ENCODE measurements at places on chromosomes 6 and 20.

- DNase-seq = no peak
These were observed 138.0 kb upstream of the TOP1 start for GRCh38 chr20:40890635-40891034.

- DNase-seq = no peak
These were observed 173.5 kb downstream of the SLC35F1 start for GRCh38 chr6:118080547-118080946.

GRCh38 chr20:62104234-62104789 is 18.0 kb upstream of the LSM14B start:
- DNase-seq = no peak

DNA sequence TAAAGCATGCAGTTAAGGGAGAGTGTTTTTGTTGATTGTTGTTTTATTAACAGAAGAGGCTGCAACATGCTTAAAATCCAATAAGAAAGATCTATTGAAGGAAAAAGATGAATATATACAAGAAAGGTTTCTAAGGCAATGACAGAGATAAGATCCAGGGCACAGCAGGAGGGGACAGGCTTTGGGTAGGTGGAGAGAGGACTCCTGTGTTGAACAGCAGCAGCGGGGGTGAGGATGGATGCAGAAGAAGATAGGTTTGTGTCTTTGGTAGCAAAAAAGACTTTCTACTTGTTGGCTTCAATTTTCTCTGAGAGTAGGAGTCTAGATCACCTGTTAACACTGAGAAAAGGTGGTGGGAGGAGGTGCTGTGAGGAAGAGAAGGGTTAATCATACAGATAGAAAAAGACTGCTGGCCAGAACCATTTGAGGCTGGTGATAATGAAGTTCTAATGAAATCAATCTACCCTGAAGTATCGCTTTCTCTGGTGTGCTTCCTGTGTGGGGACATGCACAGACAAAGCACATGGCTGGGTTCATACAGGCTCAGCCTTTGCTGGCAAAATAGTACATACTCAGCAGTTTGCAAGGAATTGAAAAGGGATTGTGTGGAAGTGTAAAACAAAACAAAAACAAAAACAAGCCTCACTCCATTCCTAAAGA is 17.2 kb upstream of the DST start:
- no peak for DNase-seq

DNA sequence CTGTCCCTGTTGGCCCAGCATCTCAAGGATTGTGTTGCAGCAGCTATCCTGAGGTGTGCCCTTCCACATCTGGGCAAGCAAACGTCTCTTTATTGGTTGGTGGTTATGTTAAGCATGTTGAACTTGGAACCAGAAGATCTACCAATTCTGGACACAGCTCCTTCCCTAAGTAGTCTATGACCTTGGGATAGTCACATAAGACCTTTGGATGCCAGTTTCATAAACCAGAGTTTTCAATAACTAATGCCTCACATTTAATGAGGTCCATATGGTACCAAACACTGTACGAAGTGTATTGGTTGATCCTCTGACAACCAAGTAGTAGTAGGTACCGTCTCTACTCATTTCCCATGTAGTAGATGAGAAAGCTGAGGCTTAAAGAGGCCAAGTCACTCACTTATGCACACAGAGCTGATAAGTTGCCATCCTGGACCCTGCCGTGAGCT is 3.7 kb downstream of the CYP24A1 start:
- DNase-seq = no peak

- no peak for DNase-seq
These were observed 117.0 kb upstream of the OGFRL1 start for GRCh38 chr6:71171497-71172070.

GRCh38 chr6:7159790-7160525 is 52.2 kb downstream of the RREB1 start:
- DNase-seq = no peak

- DNase-seq = no peak
These were observed 104.6 kb downstream of the DTD1 start for GRCh38 chr20:18692447-18692846.

GRCh38 chr6:63615590-63615989 is 20.0 kb upstream of the PHF3 start:
- DNase-seq = no peak

- DNase-seq = no peak
These were observed 30.7 kb downstream of the C6orf163 start for GRCh38 chr6:87375315-87375714.

DNA sequence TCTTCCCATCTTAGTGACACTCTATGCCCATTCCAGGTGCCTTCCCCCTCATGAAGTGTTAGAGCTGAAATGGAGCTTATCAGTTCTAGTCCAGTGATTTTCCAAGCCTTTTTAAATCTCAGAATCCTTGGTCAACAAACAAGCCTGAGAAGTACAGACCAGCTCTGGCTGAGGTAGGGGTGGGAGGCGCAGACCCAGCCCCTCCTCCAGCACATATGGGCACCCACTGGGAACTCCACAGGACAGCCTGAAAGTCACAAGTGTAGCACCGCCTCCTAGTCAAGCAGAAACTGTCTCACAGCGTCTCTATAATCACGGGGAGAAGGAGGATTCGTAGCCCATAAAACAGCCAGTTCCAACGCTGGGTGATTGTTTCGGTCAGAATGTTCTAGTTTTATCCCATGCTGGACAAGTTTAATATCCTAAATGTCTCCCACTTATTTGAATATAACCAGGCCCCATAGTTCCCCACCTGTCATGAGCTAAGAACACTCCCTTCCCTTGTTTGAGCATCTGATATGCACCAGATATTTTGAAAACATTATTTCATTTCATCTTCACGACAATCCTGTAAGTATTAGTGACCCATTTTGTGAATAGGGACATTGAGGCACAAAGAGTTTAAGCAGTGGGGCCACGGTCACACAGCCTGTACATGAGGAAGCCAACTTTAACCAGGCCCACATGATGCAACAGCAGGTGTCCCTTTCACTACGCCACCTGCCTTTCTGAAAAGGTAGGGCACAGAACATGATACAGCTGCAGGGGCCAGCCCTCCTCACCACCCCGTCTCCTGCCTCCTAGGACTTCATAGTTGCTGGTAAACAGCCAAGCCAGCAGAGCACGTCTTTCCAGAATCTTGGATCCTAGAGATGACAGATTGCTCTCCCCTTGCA is 40.1 kb downstream of the TRAF3IP2 start:
- peak; percentile 23 for DNase-seq

DNA sequence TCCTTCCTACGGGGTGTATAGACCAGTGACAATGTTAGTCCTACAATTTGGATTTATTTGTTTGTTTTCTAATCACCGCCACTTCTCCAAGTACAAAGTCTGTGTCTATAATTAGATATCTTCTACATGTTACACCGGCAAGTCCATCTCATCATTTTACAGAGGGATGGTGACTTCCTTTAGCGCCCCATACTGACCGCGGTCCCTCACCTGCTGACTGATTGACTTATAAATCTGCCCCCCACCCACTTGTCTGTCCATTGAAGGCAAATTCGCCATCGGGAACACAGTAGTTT is 8.9 kb upstream of the NR2E1 start:
- no peak for DNase-seq

DNA sequence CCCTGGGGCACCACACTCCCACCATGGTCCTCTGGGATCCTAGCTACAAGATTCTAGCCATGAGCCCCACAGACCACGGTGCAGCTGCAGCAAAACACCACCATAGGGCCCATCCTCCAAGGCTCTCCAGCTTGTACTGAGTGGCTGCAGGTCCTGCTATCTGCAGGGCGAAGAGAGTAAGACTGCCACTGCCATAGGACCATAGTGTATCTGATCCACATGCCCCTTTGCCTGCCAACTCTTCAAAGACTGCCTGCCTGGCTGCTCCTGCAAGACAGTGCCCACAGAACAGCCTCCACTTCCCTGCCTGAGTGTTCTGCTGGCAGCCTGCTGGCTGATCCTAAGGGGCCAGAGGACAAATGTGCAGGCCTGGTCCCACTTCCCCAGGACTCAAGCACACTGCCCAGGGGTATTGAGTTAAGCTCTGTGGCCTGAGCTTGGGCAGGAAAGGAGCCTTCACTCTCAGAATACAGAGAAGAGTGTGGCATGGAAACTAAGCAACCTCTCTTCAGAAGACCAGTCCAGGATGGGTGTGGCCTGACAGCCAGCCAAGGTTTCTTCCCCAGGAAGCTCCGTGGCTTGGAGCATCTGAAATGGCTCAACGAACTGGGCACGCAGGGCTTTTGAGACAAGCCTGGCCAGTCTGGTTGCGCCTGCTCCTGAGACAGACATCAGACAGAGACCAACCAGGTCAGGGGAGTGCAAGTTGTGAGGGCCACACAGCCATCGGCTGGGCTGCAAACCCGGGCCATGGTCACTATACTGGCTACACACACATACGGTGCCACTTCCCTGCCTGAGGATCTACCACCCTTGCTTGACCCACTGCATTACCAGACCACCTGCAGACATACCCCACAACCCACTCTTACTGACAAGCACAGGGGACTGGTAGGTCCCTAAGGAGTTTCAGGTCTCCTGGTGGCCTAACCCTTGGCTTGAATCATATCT is 54.5 kb downstream of the RNGTT start:
- DNase-seq = no peak

GRCh38 chr6:13917141-13917540 is 7.6 kb upstream of the RNF182 start:
- DNase-seq = no peak

DNA sequence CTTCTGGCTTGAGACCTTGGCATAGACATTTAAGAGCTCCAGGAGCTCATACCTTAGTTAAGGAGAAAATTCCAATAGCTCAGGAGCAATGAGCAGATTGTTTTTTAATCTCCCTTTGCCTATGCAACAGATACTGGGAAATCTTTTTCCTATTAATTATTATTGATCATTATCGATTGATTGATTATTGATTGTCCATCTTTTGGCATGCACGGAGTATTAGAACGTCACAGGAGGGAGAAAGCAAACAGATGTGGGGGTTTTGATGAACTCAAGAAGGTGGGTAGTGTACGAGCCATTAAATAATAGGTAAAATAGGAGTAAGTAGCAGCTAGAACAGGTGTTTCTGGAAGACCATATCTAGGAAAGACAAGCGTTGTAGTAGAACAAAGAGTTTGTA is 205.0 kb downstream of the DOK5 start:
- no peak for DNase-seq

DNA sequence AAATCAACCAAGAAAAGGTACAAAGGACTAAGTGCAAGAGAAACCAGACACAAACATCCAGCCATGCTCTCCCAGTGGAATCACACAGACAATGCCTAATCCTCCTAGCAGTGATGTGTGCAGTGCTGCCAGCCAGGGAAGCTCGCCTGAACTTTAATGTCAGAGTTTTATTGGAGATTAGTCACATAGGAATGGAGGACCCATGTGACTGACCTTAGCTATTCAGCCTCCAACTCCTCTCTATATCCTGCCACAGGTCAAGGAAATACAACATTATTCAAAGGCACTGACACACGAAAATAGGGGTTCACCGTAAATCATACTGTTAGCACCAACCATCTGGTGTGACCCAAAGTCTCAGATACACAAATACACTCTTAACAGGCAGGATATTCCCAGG is 684.6 kb downstream of the DOK5 start:
- DNase-seq = no peak

DNA sequence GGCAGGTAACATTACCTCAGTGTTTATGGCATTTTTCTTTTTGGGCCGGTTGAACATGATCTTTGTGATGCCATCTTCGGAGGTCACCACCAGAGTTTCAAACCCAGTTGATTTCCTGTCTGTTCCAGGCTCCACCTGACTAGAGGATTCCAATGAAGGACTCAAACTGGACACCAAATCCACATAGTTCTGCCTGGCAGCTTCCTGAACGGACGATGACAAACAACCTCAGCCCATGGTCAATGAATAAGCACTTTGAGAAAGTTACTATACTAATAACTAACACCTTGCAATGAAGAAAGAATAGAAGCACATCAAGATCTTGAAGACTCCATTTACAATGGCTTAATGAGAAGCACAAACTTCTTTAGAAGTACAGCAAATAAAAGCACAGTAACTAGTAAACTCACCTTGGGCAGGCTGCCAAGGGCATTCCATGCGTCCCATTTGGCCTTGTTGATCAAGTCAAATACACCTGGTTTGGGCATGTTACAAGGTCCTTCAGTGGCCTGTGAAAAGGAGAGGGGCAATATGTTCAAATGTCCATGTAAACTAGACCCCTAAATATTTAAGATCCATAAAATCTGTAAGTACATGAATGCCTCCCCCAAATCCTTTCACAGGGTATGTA is 4.9 kb downstream of the ECI2 start:
- DNase-seq = no peak

DNA sequence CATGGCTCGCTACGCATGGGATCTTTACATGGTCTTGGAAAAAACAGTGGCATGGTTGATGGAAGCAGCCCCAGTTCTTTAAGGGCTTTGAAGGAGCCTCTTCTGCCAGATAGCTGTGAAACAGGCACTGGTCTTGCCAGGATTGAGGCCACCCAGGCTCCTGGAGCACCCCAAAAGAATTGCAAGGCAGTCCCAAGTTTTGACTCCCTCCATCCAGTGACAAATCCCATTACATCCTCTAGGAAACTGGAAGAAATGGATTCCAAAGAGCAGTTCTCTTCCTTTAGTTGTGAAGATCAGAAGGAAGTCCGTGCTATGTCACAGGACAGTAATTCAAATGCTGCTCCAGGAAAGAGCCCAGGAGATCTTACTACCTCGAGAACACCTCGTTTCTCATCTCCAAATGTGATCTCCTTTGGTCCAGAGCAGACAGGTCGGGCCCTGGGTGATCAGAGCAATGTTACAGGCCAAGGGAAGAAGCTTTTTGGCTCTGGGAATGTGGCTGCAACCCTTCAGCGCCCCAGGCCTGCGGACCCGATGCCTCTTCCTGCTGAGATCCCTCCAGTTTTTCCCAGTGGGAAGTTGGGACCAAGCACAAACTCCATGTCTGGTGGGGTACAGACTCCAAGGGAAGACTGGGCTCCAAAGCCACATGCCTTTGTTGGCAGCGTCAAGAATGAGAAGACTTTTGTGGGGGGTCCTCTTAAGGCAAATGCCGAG is 78.2 kb downstream of the ASXL1 start:
- DNase-seq = no peak

GRCh38 chr20:57936636-57937385 is 227.0 kb upstream of the PMEPA1 start:
- DNase-seq = no peak

- no peak for DNase-seq
These were observed 5.0 kb upstream of the LSM14B start for GRCh38 chr20:62117362-62117646.

- no peak for DNase-seq
These were observed 20.2 kb upstream of the SLC22A3 start for GRCh38 chr6:160327981-160328380.

GRCh38 chr6:52271852-52272460 is 12.6 kb downstream of the MCM3 start:
- no peak for DNase-seq

- no peak for DNase-seq
These were observed 59.1 kb upstream of the NEDD9 start for GRCh38 chr6:11291582-11291981.

- peak; percentile 61 for DNase-seq
These were observed 381.9 kb downstream of the C6orf118 start for GRCh38 chr6:164927288-164928056.

- no peak for DNase-seq
These were observed 20.2 kb downstream of the KCNK15 start for GRCh38 chr20:44765701-44766347.

GRCh38 chr20:50501972-50502745 is 8.0 kb upstream of the PTPN1 start:
- no peak for DNase-seq

Measured in stimulated activated CD4-positive, alpha-beta T cell treated with anti-CD3 and anti-CD28 coated beads, Interleukin-4, amount 100 ng/mL, for 1 hour (primary cell).